Activated CD4-positive, alpha-beta T cell treated with anti-CD3 and anti-CD28 coated beads, Interleukin-2, amount 10 ng/mL, durations not matched to agents 7 days and 5 days (primary cell): ENCODE measurements at places on chromosomes 2 and 18.

DNA sequence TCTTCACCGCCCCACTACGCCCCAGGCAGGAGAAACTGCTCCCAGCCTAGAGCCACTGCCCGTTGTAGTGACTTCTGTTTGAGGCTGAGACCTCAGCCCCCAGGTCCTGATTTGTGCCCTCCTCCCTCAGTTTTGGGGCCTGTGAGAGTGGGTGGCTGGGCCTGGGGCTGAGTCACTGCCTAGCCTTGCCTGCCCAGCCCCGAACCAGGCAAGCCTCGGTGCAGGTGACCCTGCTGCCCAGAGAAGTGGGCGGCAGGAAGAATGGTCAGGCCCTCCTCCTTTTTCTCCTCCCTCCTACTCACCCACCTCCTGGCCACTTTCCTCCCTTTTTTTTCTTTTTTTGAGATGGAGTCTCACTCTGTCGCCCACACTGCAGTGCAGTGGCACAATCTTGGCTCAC lies 66.6 kb downstream of the ZFP36L2 start:
- H3K4me3 ChIP-seq = peak overlapping the region; percentile 45
- peaks cover 73% of the 10 kb centered on the region for H3K4me1 ChIP-seq
- DNase-seq = no peak
- peak overlapping the region; percentile 97 for H3K27ac ChIP-seq

GRCh38 chr2:104865096-104865470 lies 11.2 kb downstream of the POU3F3 start:
- DNase-seq = no peak
- H3K27me3 ChIP-seq = peaks cover 90% of the 10 kb centered on the region
- no peak overlapping the region for H3K4me3 ChIP-seq
- H3K4me1 ChIP-seq = peaks cover 3% of the 10 kb centered on the region

DNA sequence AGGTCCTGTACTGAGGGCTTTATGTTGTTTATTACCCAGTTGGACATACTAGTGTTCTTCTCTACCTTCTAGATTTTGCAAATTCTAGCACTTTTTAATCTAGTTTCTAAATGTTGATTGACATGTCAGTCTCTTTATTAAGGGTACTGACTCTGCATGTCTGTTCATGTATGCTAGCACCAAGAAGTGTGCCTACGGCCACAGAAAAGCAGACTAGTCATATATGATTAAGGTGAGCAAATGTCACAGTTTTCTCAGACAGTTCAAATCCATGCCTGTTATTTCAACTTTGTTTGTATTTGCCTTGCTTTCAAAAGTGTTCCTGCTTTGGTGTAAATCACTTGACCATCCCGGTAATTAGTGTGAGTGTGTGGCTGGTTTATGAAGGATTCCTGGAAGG lies 145.0 kb upstream of the DSEL start:
- H3K27ac ChIP-seq = no peak overlapping the region
- H3K4me1 ChIP-seq = no peaks in the 10 kb centered on the region
- H3K36me3 ChIP-seq = no peaks in the 10 kb centered on the region
- DNase-seq = no peak

DNA sequence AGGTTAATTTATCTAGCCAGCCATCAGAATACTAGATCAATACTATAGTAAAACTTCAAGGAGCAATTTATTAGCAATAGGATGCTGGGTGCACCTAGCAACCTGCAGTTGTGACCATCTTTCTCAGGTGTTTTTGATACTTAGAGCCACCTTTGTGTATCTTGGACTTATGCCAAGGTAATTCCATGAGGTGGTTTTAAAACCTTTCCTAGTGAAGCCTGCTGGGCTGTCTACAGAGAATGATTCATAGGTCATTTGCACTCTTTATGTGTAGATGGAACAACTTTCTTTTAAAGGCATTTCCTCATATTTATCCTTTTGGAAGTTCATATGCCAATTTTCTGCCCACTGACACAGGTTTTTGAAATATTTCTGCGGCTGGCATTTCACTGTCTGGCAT lies 1030.1 kb upstream of the POU3F3 start:
- H3K4me1 ChIP-seq = no peaks in the 10 kb centered on the region
- no peak overlapping the region for H3K4me3 ChIP-seq
- H3K36me3 ChIP-seq = no peaks in the 10 kb centered on the region
- no peak for DNase-seq

- H3K27me3 ChIP-seq = peaks cover 9% of the 10 kb centered on the region
- peaks cover 19% of the 10 kb centered on the region for H3K4me1 ChIP-seq
- no peak overlapping the region for H3K4me3 ChIP-seq
- no peak for DNase-seq
- no peak overlapping the region for H3K27ac ChIP-seq
These were observed 213.9 kb downstream of the SH3RF3 start for GRCh38 chr2:109342930-109343329.

DNA sequence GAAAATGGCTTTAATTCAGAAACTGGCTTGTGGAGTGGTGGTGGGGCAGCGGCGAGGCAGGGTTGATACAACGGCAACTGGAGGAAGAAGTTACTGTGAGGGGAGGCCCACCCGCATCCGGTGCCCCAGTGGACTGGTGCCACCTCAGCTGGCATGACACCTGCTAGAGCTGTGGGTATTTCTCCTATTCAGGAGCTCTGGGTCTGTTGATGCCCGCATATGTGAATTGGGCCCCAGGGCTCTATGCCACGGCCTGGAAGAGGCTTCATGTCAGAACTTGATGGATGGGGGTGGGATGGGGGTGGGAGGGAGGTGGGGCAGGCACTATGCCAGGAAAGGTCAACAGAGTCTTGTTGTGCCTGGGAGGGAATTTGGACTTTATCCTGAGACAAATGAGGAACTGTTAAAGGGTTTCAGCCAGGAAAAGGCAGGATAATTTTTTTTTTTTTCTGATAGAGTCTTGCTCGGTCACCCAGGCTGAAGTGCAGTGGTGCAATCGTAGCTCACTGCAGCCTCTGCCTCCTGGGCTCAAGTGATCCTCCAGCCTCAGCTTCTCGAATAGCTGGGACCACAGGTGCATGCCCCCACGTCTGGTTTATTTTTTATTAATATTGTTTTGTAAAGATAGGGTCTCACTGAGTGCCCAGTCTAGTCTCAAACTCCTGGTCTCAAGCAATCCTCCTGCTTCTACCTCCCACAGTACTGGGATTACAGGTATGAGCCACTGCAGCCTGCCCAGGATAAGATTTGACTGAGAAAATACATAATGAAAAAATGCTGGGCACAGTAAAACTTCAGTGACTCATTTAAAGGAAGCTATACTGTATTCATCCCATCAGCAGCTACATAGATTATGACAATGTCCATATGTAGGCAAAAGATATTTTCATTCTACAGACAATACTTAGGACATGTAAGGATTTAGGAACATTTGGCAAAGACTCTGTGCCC lies 52.6 kb downstream of the SH2D6 start:
- H3K4me1 ChIP-seq = peaks cover 2% of the 10 kb centered on the region
- no peak overlapping the region for H3K4me3 ChIP-seq
- H3K27ac ChIP-seq = no peak overlapping the region
- no peaks in the 10 kb centered on the region for H3K36me3 ChIP-seq
- DNase-seq = no peak
- H3K27me3 ChIP-seq = no peaks in the 10 kb centered on the region

- DNase-seq = no peak
- H3K27ac ChIP-seq = no peak overlapping the region
- peaks cover 5% of the 10 kb centered on the region for H3K27me3 ChIP-seq
- no peak overlapping the region for H3K4me3 ChIP-seq
These were observed 12.0 kb downstream of the RUFY4 start for GRCh38 chr2:218081063-218081462.

GRCh38 chr2:74845991-74846390 lies 12.1 kb downstream of the HK2 start:
- no peak for DNase-seq
- H3K27me3 ChIP-seq = no peaks in the 10 kb centered on the region
- H3K4me1 ChIP-seq = peaks cover 98% of the 10 kb centered on the region
- H3K4me3 ChIP-seq = peak overlapping the region; percentile 25

DNA sequence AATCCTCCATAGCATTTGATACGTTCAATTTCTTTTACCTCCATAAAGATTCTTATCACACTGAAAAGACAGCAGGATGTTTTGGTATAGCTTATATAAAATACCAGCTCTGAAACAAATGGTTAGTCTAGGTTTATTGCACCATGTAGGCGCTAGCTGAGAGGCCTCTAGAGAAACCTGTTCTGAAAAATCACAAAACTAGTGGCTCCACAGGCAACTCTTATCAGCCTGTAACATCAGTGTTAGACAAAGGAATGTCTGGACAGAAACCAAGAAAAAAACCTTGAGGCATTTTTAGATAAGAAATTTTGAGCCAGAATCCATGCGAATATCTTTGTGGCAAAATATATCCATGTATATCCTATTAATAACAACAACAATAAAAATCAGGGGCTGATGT lies 440.4 kb upstream of the MAP2 start:
- H3K36me3 ChIP-seq = no peaks in the 10 kb centered on the region
- H3K27me3 ChIP-seq = no peaks in the 10 kb centered on the region
- H3K4me3 ChIP-seq = no peak overlapping the region
- no peaks in the 10 kb centered on the region for H3K4me1 ChIP-seq
- H3K27ac ChIP-seq = no peak overlapping the region
- DNase-seq = no peak

DNA sequence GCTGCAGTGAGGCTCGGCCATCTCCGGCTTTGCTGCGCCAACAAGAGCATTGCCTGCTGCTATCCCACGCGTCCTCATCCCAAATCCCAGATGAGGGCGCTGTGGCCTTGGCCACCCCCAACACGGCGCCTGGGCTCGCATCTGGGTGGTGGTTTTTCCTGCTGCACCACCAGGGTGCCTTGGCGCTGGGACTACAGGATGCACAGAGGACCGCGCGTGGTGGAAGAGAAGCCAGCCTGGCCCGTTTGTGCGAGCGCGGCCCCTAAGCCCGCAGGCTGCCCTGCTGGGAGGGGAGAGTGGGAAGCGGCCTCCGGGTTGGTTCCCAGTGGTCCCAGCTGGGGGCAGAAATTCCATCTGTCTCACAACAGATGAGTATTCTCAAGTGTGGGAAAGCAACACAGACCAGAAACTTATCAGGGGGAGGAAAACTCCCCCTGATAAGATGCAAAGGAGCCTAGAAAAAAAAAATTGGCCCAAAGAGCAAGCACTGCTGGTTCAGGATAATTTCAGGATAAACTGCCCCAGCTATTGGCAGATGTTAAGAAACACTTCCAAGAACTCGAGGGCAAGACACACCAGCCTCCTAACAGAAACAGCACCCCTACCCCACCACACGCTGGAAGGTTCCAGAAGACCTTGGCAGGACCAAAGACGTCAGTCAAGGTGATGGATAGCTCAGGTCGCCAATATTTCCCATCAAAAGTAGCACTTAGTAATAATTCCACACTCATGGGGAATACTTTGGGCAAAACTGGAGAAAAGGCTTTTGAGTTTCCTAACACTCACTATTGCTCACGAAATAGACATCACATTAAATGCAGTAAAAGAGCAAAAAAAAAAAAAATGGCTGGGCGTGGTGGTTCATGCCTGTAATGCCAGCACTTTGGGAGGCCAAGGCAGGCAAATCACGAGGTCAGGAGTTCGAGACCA lies 152.1 kb downstream of the PXDN start:
- peaks cover 3% of the 10 kb centered on the region for H3K27me3 ChIP-seq
- H3K4me3 ChIP-seq = no peak overlapping the region
- H3K4me1 ChIP-seq = no peaks in the 10 kb centered on the region
- no peak for DNase-seq

GRCh38 chr18:45843019-45843418 lies 17.5 kb downstream of the SIGLEC15 start:
- peaks cover 23% of the 10 kb centered on the region for H3K27me3 ChIP-seq
- H3K4me1 ChIP-seq = peaks cover 5% of the 10 kb centered on the region
- DNase-seq = no peak

DNA sequence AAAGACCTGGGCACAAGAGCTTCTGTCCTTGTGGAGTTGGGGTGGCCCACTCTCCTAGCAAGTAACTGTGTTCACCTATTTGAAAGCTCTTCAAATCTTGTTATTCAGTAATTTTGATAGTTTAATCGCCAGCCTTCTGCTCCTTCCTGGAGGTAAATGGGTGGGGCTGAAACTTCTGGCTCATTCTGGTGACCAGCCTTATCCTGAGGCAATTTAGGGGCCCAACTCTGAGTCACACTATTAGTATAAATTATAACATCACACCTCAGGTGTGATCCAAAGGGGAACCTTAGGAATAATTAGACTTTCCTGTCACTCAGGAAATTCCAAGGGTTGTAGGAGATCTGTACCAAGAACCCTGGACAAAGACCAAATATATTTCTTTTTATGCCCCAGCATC lies 255.8 kb upstream of the RGPD4 start:
- H3K27ac ChIP-seq = no peak overlapping the region
- no peaks in the 10 kb centered on the region for H3K4me1 ChIP-seq
- H3K4me3 ChIP-seq = no peak overlapping the region
- H3K36me3 ChIP-seq = no peaks in the 10 kb centered on the region
- no peaks in the 10 kb centered on the region for H3K27me3 ChIP-seq

DNA sequence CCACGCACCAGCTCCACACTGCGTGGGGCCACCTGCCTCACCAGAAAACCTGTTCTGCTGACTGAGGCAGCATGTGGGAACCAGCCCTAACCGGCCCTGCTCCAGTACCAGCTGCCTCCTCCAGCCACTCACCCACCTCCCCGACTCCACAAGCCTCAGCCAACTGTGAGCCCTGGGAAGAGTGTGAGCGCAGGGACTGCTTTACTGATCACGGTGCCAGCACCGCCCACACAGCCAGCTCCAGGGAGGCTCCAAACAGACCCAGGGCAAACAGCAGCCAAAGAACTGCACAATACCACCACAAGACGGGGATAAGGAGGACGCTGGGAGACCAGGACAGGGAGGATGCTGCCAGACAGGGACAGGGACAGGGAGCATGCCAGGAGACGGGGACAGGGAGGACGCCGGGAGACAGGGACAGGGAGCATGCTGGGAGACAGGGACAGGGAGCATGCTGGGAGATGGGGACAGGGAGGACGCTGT lies 28.4 kb downstream of the EIPR1 start:
- DNase-seq = no peak
- no peaks in the 10 kb centered on the region for H3K27me3 ChIP-seq
- H3K4me3 ChIP-seq = no peak overlapping the region
- no peak overlapping the region for H3K27ac ChIP-seq
- peaks cover 61% of the 10 kb centered on the region for H3K36me3 ChIP-seq

- no peaks in the 10 kb centered on the region for H3K4me1 ChIP-seq
- no peak for DNase-seq
- no peak overlapping the region for H3K4me3 ChIP-seq
- H3K36me3 ChIP-seq = no peaks in the 10 kb centered on the region
- no peak overlapping the region for H3K27ac ChIP-seq
These were observed 45.8 kb upstream of the PTPRM start for GRCh38 chr18:7521226-7521856.
